Activated CD8-positive, alpha-beta memory T cell treated with anti-CD3 and anti-CD28 coated beads, Interleukin-2, amount 10 ng/mL, durations not matched to agents 7 days and 5 days (primary cell): ENCODE measurements at places on chromosomes 4 and X. TPM values are rescaled to one million over a fixed set of nuclear protein-coding genes. Genes with fewer than 3 reads are reported as not detected.

PLP1 gene
- total RNA-seq = not detected

ARX gene
- total RNA-seq = not detected

POU4F2 gene
- not detected for total RNA-seq

RNF175 gene
- not detected for total RNA-seq

OCIAD2 gene
- total RNA-seq = 76.5 TPM

STARD8 gene
- total RNA-seq = 2.3 TPM

ENPEP gene
- total RNA-seq = 0.54 TPM

RADX gene
- total RNA-seq = 10.2 TPM

NLGN3 gene
- total RNA-seq = 0.87 TPM

SCML2 gene
- 2.6 TPM for total RNA-seq

GLRB gene
- not detected for total RNA-seq

THAP9 gene
- total RNA-seq = 2.4 TPM

PGAM4 gene
- not detected for total RNA-seq

CCNA2 gene
- total RNA-seq = 129 TPM

- DNase-seq = no peak
These were observed 138.8 kb downstream of the AREG start for GRCh38 chr4:74583757-74584156.

DNA sequence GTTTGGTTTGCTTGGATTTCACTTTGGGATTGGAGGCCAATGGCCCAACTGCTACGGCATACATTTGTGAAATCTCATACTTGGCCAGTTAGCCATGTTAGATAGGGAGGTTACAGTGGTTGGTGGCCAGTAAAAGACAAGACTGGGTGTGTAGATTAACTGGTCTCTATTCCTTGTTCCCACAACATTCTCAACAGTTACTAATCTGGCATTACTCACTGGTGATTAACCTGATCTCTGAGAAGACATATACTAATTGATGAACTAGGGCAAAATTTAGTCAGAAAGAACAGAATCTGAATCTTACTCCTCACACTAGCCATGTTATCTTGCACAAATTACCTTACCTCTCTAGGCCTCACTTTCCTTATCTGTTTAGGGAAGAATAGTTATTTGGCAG, 33.4 kb downstream of the GATB start:
- no peak for DNase-seq

DNA sequence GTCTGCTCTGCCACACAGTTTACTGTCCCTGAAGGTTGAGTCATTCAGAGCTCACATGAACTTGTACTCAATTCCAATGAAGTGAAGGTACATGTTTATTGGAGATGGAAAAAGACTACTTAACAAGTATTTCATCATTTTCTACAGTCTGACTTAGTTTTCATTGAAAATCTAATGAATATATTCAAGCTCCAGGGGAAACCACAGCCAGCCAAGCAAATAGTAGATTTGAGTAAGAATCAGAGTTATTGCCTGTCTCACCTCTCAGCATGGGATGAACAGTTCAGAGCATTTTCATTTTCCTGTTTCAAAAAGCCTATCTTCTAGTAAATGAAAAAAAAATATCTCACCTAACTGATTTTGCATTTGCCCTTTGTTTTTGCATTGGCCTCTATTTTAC, 1249.4 kb upstream of the DIAPH2 start:
- no peak for DNase-seq

DNA sequence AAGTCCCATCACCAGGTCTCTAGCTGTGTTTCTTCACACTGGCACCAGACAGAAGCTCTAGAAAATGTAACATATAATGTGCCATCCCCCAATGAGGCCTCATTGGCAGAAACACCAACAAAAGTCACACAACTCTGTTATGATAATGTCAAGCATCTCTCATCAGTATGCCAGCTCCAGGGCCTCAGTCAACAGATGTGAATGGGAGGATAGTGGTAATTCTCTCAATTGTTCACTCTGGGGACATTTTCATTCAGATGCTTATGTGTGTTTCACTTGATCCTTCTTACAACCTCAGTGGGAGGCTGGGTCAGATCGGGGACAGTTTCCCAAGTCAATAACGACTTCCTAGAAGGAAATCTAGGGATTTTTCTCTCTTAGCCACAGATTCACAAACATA, 57.5 kb upstream of the SCOC start:
- DNase-seq = no peak

DNA sequence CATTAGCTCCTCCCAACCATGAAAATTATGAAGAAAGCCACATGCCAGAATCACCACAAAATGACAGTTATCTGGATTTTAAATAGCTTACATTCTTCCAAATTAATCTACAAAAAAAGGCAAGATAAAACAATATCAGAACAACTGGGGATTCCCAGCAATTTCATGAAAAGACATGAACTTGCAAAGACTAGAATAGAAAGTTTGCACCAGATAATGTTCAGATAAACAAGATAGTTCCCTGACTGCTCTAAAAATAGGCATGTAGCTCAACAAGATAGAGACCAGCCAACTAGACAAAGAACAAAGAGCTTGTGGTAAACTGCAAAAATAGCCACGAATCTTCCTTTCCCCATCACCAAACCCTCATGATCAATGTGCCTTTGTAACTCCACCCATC, 30.3 kb upstream of the DDX53 start:
- no peak for DNase-seq

DNA sequence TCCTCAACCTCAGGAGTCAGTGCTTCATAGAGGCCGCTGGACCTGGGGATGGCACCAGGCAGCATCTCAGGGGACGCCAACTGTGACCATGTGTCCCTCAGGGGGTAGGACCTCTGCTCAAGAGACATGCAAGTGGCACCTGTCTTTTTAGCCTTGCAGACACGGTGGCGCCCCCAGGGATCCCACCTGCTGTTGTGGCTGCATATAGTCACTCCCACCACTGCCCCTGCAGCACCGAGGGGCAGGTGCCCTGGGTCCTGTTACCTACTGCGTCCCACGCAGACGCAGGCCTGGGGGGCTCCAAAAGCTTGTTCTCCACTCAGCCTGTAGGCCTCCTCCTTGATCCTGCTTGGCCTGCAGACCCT, 2.5 kb downstream of the MYL5 start:
- no peak for DNase-seq

DNA sequence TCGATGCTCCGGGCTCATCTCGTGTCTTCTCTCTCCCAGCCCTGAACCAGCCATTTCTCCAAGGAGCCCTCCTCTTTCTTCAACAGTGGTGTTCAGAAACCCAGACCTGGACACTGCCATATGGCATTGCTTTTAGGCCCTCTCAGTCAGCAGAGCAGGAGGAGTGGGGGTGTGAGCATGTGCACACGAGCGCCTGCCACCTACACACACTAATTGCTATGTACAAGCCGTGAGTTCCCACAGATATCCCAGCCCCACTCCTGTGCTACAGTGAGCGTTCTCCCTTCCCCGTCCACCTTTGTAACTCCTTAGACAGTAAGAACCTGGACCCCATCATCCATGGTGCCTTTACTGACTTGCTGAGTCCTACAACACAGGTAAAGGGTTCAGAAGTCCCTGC, 53.8 kb downstream of the TNIP2 start:
- no peak for DNase-seq

DNA sequence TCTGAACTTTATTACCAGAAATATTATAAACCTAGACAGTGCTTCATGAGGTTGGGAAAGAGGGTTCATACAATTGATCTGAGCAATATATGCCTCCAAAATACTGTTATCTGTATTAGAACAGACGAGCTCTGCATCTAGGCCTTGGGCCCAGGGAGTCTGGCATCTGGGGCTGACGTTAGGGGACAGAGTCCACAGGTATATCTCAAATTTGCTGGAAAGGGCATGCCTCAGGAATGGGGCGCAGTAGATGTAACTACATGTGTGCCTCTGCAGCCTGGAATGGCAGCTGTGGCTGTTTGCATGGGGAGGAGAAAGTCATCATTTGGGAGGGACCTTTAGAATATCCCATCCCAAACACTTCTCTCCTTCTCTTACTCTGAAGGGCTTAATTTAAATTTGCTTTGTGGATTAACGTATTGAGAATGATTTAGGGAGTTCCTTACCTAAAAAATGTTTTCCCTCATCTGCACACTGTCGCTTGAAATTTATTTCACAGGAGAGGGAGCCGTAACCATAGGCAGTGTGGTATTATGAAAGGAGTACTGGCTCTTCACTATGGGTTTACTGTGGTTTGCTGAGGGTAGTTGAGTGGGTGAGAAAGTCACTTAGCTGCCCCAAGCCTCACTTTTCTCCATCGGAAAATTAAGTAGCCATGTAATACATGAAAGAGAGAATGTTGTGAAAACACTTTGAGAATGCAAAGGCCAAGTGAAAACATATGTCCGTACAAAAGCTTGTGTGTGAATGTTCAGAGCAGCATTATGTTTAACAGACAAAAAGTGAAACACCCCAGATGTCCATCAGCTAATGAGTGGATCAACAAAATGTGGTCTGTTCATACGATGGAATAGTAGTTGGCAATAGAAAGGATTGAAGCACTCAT, 5.9 kb downstream of the ADD1 start:
- DNase-seq = peak; percentile 33

DNA sequence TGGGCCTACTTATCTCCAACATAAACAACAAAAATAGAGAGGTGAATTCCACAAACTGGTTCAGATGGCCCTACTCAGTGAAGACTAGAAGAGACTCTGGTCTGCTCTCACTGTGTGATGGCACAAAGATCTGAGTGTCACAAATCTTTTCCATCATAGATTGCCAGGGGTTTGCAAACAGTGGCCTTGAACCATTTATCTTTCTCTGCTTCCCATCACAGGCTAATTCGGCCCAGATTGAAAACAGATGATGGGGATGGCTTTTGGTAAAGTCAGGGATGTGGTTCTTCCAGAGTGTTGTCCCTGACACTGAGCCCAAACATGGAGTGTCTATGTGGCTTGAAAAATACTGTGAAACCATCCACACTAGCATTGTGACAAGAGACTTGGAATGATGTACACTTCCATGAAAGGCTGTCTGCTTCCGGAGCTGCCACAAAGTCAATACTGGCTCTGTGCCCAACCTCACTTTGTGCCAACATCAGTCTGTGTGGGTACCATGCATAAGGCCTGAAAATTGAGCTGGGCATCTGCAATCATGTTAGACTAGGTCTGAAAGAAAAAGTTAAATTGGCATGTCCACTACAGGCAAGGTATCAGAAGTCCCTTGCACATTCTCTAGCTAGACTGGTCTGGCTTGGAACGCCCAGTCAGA, 25.2 kb upstream of the PLAC1 start:
- no peak for DNase-seq

GRCh38 chrX:20237864-20238263, 28.8 kb downstream of the RPS6KA3 start:
- DNase-seq = no peak

GRCh38 chr4:111991797-111992196, 153.5 kb upstream of the FAM241A start:
- DNase-seq = no peak

- DNase-seq = no peak
These were observed 1953.0 kb upstream of the IGFBP7 start for GRCh38 chr4:59063015-59063720.

GRCh38 chrX:100980608-100981497, 11.3 kb downstream of the ARL13A start:
- no peak for DNase-seq

- DNase-seq = no peak
These were observed 99.1 kb upstream of the FAM47C start for GRCh38 chrX:36908801-36909675.

DNA sequence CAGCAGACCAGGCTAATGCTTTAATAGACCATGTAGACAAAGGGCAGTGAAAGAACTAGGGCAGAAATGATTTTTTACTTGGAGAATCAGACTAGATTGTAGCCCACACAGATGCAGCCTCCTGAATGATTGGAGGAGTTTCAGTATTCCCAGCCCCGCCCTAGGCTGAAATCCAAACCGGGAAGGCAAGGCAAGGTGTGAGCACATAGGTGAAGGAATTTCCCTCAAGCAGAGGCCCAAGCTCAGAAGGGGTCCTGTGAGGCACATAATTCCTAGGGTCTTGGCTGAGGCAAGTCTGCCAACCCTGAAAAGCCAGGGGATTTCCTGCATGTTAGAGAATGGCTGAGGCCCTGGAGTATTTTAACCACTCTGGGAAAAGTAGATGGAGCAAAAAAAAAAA, 56.4 kb upstream of the PAK3 start:
- no peak for DNase-seq

GRCh38 chrX:11533199-11533651, 132.5 kb downstream of the ARHGAP6 start:
- DNase-seq = no peak

- no peak for DNase-seq
These were observed 4.7 kb downstream of the HS3ST1 start for GRCh38 chr4:11424000-11424399.

DNA sequence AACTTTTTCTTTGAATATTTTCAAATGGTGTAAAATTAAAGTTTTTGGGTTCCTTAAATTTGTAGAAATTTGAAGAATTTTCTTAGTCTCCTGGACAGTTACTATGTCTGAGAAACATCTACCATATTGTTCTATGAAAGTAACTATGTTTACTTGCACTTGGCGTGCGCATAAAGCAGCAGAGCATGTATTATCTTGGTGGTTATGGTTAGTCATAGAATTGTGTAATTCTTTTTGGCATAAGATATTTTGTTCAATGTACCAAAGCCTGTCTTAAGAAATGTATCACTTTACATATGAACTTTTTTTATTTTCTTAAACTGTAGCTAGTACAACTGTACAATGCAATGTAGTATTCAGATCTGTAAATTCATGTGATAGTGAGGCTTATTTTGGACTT, 49.2 kb downstream of the CDS1 start:
- DNase-seq = no peak

DNA sequence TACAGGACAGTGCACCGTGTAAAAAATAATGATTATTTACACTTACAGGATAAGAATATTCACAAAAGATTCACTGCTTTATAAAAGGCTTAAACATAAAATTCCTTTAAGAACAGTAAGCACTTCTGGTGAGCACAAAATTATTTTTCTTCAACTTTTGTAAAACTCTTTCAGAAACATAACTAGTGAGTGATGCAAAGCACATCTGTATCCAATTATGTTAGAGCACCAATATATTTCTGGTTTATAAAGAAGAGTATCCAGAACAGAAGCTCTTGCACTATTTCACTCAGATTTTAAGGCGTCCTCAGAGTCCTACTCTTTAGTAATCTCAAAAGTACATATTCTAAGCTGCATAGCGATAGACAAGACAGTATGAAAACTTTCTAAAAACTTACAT, 276.0 kb downstream of the C4orf33 start:
- DNase-seq = no peak

GRCh38 chr4:71221510-71222466, 117.0 kb upstream of the SLC4A4 start:
- DNase-seq = no peak

- no peak for DNase-seq
These were observed 80.3 kb downstream of the GPC4 start for GRCh38 chrX:133335027-133335426.

GRCh38 chr4:98283219-98284189, 22.3 kb downstream of the RAP1GDS1 start:
- no peak for DNase-seq

- DNase-seq = no peak
These were observed 6.9 kb downstream of the CCNB3 start for GRCh38 chrX:50211510-50211909.

GRCh38 chrX:10902001-10902400, 209.1 kb upstream of the HCCS start:
- no peak for DNase-seq

- DNase-seq = peak; percentile 89
These were observed 171.3 kb downstream of the PTTG2 start for GRCh38 chr4:38131371-38132091.
